Activated CD8-positive, alpha-beta memory T cell treated with anti-CD3 and anti-CD28 coated beads, Interleukin-2, amount 10 ng/mL, durations not matched to agents 7 days and 5 days (primary cell): ENCODE measurements at places on chromosomes 16 and 17.

DNA sequence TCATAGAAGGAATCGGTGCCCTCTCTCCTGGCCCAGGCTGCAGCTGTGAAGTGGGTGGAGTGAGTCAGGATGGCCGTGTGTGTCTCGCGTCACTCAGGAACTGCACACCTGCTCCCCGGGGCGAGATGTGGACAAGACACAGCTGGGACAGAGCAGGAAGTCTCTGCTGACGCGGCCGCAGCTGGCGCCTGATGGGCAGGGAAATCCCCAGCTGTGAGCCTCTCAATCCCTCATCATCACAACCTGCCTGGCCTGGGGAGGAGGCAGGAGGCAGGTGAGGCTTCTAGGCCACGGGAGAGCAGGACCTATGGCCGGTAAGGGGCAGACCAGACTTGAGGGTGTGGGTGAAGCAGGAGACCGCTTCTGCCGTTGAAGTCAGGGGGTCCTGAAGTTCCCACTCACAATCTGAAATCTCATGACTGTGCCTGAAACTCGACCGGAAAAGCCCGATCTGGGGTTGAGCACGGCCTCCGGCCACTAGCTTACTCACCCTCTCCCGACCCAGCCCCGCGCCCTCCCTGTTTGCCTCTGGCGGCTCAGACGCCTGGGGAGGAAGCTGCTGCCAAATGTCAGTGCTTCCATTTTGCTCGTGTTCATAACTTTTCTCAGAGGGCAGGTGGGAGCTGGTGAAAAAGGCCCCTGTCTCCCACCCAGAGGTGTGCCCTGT, 1.1 kb upstream of the TRPV3 start:
- DNase-seq = peak; percentile 73

GRCh38 chr17:8726941-8727555, 17.6 kb downstream of the CCDC42 start:
- DNase-seq = no peak

DNA sequence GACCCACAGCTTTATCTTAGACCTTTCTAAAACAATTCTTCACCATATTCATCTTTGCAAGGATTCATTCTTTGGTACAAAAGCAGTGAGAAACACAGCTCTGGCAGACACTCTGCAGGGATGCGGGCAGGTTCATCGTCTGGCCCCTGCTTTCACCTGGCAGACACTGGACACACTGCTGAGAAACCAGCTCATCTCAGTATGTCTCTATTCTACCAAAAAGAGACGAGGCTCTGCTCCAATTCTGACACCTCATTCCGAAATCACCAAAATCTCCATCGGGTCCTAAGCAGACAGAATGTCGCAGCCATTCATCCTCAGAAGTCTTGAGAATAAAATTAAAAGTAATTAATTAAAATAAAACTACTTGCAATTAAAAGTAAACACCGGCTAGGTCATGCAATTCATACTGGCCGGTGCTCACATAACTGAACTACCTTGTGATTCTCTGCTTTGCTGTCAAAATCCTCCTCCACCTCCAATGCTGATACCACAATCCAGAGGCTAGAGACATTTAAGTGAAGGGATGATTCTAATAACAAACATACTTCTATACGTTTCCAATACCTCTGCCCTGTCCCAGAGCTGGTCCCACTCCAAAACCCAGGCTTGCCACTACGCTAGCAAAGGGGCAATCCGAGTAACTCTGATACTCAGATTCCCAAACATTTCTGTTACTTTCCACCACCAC, 1.3 kb downstream of the RNF157 start:
- peak; percentile 37 for DNase-seq

- no peak for DNase-seq
Measured at GRCh38 chr16:13793841-13794409, 126.0 kb upstream of the ERCC4 start.

GRCh38 chr16:87930456-87930855, 5.9 kb downstream of the CA5A start:
- no peak for DNase-seq

GRCh38 chr17:6548034-6548433, 8.3 kb downstream of the PITPNM3 start:
- no peak for DNase-seq

GRCh38 chr17:61413661-61414126, 14.1 kb downstream of the TBX2 start:
- DNase-seq = no peak

- no peak for DNase-seq
Measured at GRCh38 chr17:34635876-34636275, 56.5 kb downstream of the TMEM132E start.

GRCh38 chr16:75230471-75231110, 11.8 kb downstream of the CTRB1 start:
- no peak for DNase-seq

- no peak for DNase-seq
Measured at GRCh38 chr16:24825696-24826095, 20.1 kb upstream of the SLC5A11 start.

- no peak for DNase-seq
Measured at GRCh38 chr16:53022374-53022773, 30.3 kb downstream of the CHD9NB start.

DNA sequence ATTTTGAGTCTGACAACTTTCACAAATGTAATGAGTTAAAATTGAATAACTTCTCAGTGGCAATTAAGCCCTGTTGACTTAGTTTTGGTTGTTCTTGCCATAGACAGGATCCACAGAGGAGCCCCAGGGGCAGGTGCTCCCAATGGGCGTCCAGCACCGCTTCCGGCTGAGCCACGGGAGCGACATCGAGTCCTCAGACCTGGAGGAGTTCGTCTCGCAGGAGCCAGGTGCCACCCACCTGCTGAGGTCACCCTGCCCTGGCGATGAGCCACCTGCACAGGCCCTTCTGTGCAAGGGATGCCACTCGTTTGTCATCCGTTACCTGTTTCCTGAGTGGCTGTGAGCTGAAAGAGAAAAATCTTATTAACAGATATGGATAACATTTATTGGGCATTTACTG, 10.7 kb downstream of the CCDC40 start:
- DNase-seq = no peak

GRCh38 chr17:21505819-21506815, 130.0 kb downstream of the KCNJ12 start:
- DNase-seq = no peak

GRCh38 chr17:74467221-74467951, 952 bp downstream of the CD300A start:
- no peak for DNase-seq

- DNase-seq = no peak
Measured at GRCh38 chr16:79177018-79177417, 423.5 kb downstream of the MAF start.

DNA sequence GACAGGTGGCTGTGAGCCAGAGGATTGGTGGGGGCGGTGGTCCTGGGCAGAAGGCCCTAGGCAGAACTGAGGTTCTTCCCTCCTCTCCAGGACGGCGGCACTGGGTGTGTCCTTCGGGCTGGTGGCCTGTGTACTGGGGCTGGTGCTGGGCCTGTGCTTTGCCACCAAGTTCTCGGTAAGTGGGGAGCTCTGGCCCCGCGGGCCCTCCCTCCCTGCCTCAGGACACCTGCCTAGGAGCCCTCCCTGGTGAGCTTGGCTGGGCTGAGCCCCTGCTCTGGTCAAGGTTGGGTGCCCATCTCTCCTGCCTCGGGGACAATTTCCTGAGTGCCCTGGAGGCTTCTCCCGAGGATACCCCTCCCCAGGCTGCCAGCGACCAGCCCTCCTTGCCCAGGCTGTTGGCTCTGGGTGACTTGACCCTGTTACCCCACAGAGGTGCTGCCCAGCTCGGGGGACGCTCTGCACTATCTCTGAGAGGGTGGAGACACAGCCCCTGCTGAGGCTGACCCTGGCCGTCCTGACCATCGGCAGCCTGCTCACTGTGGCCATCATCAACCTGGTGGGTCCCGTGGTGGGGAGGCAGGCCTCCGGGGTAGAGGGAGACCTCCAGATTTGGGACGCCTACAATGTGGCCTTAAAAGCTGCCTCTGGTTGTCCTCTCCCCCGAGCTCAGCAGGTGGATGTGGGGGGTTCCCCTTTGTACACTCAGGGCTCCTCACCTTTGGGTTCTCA, 42.0 kb downstream of the ADCY7 start:
- DNase-seq = peak; percentile 39

DNA sequence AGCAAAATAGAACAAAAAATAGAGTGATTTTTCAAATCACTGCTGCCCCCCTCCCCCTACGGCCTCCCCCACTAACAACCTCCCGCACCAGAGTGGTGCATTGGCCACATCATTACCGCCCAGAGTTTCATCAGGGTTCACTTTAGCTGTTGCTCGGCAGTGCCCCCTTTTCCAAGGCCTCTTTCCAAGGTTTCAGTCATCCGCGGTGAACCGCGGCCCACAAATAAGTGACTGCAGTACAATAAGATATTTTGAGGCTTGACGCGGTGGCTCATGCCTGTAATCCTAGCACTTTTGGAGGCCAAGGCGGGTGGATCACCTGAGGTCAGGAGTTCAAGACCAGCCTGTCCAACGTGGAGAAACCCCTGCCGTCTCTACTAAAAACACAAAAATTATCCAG, 180.0 kb downstream of the MAF start:
- no peak for DNase-seq

- DNase-seq = no peak
Measured at GRCh38 chr16:54724346-54724925, 206.2 kb upstream of the IRX5 start.

DNA sequence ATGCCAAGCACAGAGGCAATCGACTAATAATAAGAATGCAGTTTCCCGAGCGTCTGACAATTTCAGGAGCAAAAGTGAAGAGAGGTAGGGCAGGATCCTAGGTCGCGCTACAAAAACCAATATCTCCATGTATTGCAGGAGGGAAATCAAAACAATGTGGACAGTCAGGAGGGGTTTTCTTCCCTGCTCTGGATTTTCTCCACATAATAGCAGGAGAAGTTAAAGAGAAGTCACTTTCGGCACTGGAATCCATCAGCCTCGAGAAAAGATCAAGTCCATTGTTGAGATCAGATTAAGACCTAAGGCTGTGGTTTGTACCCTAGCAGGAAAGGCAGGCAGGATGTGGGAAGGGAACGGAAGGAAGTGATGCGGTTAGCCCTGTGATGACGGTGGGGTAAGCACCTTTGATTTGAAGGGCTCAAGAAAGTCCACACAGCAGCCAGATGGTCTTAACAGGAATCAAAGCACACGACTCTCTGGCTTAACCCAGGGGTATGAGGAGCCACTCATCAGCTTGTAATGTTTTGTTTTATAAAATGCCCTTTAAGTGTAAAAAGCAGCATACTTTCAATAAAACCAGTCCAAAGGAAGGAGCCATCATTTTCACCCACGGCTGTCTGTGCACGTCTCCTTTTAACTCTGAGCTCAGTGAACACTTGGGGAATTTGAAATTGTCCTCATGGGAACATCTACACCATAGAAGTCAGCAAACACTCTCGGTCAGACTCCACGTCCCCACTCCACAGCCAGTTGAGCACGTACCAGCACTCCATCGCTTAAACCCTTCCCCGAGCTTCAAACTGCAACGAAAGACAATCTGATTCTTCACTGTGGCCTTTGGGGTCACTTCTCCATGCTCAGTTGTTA, 15.8 kb upstream of the AKTIP start:
- DNase-seq = peak; percentile 95

DNA sequence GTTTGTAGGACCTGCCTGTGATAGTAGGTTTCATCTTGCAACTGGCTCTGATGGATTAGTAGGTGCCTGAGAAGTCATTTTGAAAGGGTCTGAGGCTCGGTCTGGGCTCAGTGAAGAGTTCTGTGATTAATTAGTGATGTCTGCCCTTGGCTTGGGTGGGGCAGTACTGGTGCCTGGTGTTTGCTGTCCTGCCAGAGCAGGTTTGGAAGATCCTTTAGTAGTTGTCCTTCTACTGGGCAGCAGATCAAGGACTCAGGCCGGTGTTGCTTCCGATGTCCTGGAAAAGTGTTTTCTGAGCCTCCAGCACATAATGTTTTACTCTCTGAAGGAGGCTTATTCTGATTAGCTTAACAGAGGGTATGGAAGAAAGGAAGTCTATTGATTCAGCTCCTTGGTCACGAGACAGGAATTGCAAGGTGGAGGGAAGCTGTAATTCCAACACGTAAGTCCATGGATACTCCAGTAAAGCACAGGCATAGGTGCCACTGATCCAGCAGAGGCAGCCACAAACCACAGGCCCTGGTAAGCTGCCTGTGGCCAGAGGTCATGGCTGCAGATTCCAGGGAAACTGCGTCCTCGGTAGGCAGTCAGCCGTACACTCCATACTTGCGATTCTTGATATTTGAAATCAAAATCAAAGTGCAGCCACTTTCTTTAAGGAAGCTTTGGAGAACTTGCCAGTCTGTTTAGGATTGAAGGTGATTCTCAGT, 18.7 kb downstream of the HLF start:
- no peak for DNase-seq

DNA sequence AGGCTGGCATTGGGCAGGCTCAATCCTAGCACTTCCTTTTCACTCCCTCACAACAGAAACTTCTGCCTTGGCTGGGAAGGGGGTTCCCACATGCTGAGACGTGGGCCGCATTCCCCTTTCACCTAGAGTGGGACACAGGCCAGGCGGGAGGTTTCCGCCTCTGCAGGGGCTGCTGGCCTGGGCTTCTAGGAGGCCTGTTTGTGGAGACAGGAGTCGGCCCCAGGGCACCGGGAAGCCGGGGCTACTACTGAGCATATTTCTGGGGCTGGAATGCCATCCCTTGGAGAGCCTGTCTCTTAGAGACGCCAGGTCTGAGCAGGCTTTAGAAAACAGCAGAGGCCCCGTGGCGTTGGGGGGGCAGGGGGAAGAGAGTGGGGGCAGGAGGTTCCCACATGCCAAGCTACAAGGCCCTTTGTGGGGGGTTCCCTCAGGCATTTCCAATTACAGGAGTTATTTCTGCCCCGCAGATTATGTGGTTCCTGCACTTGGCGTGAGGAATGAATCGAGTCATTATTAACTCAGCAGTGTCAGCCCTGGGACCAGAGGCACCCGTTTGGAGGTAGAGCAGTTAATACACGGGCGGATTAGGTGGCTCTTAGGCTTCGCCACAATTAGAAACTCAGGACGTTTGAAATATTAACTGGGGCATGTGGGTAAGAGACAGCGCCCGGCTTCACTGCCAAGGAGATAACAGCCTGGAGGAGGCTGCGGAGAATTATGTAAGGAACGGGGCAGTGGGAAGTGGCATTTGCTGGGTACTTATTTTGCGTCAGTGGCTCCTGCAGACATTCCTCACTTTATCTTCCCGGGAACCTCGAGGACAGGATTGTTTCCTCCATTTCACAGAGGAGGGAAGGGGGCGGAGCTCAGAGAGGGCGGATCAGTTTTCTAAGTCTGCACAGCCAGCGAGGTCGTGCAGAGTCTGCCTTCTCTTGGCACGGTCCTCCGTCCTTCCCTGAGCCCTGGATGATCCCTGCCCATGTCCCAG, 162.5 kb downstream of the MAF start:
- no peak for DNase-seq

DNA sequence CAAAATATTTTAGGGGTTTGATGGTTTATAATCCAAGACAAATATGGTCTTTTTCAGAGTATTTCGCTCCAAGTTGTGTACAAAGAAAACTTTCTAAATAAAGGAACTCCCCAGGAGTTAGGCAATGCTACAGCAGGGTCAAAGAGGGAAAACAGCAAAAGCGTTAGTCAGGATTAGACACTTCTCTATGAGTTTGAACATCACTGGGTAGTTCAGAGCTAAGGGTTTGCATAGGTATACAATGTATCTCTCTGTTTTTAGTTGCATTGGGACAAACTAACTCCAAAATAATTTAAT, 34.8 kb downstream of the FAM20A start:
- no peak for DNase-seq

GRCh38 chr16:57785385-57785784, 16.9 kb downstream of the KIFC3 start:
- DNase-seq = no peak
